ENCODE measurements at places on chromosomes 1 and 21.

DNA sequence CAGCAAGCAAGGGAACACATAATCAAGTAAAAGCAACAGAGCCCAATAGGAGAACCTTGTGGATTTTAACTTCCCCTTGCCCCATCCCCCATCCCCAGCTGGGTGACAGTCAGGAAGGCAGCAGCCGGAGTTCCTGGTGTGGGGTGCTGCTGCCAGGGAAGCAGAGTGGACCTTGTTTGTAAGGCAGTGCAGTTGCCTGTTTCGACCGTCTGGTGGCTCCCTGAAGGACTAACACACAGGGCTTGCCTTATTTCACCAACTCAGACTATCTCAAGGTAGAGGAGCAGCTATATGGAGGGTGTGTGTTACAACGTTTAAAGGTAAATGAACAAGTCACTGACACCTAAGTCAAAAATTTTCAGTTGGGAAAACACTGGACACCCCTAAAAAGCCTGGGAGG, 6.6 kb downstream of the KRTAP10-8 start:
- DNase-seq: peak; percentile 56

DNA sequence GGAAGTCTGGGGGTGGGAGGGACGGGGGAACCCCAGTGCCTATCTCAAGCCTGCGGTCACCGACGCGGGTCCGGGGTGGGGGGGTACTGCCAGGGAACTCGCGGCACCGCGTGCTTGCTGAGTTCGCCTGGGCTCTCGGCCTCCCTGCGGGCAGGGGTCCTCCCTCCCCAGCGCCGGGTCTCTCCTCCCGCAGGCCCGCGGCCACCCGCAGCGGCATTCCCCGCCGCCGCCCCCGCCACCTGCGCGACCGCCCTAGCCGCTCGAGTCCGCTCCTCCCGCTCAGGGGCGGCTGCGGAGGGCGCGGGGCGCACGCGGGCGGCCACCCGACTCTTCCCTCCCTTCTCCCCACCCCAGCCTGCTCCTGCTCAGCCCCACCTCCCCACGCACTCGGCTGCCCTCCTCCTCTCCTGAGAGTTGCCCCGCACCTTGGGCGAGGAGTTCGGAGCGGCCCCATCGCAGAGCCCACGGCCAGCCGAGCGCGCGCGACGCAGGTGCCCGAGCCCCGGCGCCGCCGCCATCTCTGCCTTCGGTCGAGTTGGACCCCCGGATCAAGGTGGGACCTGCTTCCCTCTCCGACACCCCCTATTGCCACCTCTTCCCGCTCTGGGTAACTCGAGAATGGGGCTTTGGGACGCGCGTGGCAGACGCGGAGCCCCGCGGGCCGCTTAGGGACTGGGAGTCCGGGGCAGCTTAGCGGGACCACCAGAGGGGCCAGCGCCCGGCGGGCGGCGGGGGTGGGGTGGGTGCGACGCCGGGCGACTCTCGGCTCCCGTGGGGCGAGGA, 105.0 kb downstream of the LEPR start:
- DNase-seq: no peak

GRCh38 chr1:112093372-112093694, 103.9 kb upstream of the KCND3 start:
- no peak for DNase-seq

GRCh38 chr1:59828160-59828559, 13.4 kb downstream of the HOOK1 start:
- DNase-seq: no peak

DNA sequence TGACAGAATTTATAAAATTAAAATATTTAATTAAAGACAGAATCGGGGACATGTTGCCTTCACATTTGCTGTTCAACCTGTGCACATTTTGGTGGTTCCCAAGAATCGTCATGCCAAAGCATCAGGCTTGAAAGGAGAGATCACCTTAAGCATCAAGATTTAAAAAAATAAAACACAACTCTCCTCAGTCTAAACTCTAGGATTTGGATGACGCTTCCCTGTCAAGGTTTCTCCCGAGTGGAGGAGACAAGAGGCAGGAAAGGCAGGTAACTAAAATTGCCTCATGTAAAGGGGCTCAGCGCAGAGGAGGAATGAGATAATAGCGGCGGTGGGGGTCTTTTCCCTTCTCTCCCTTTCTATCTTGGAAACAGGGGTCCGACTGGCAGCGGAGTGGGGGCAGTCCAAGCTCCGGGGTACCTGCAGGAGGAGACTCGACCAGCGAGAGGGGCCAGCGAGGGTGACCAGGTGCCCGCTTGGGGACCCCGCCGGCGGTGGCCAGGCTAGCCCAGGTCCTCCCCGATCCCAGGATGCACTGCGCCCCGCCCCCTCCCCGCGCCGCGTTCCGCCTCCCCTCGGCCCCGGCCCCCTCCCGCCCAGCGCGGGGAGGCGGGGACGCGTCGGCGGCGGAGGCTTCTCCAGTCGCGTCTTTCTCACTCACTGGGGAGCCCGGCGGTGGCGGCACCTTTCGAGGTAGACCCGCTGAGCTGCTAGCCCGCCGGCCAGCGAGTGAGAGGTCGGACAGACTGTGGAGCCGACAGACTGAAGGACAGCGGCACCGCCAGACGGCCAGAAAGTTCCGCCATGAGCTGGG, at the start of gene FNBP1L:
TSS of gene FNBP1L (plus strand) at position 638 of the 811 bp plus-strand sequence. CDS start at position 802, 164 bp downstream.
- no peak for DNase-seq

GRCh38 chr1:199422206-199422605, 605.3 kb upstream of the NR5A2 start:
- no peak for DNase-seq

DNA sequence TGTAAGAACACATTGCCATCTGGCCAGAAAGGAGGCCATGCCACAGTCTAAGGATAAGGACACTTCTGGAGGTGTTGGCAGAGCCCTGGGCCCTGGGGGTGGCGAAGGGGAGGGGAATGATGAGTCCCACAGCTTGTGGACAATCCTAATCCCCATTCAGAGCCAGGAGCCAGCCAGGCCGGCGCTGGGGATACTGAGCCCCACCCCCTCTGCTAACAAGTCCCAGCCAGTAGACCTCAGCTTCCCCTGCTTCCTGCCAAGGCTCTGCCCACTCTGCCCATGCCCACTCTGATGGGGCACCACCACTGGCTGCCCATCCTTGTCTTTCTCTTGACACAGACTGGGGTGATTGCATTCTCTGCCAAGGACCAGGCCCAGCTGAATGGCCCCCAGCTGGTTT, 71.9 kb downstream of the NAV1 start:
- no peak for DNase-seq

GRCh38 chr1:212482637-212483441, 50.1 kb downstream of the NENF start:
- peak; percentile 70 for DNase-seq

- peak; percentile 31 for DNase-seq
Observed at GRCh38 chr1:86913399-86913895, 479 bp downstream of the SELENOF start.

DNA sequence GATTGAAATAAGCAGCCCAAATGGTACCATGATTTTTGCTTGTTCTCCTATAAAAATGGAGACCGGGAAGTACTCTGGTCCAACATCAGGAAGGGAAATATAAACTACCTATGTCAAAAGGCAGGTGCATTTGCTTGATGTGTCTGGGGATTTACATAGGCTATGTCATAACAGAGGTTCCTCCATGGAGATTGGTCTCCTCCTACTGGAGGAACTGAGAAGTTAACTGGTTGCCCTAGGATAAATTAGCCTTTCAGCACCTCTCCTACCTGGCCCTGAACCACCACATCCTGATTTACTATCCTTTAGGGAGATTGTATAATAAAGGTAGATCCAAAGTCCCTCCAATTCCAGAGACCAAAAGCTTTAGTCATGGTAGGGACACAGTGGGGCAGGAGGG, 1109.3 kb upstream of the B3GALT2 start:
- peak; percentile 7 for DNase-seq

- no peak for DNase-seq
Observed at GRCh38 chr1:13730291-13730690, 30.3 kb downstream of the PRDM2 start.

- DNase-seq: no peak
Observed at GRCh38 chr1:227227761-227228160, 90.5 kb downstream of the CDC42BPA start.

DNA sequence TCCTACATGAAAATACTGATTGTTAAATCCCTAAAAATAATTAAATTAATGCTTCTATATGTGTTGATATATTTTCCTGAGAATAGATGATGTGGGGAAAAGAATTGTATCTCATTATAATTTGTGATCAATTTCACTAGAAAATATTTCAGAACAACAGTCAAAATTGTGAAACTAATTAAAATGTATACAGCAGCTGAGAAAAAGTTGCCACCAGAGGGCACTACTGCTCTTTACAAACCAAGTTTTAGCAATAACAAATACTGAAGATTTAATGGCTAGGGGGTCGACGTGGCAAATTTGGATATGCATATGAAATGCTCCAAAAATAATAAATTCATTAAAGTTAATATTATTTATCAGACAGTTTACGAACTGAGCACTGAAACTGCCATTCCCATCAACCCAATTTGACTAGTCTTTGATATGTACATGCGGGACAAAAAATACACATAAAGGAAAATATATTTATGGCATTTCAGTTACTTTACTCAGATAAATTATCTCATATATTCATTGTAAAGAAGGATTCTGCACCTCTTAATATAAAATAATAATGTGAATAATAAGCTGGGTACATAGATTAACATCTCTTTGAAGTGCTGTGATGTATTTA, 96.3 kb upstream of the TMPRSS15 start:
- DNase-seq: peak; percentile 49

GRCh38 chr1:176745945-176746344, 283.0 kb downstream of the PAPPA2 start:
- DNase-seq: peak; percentile 20

DNA sequence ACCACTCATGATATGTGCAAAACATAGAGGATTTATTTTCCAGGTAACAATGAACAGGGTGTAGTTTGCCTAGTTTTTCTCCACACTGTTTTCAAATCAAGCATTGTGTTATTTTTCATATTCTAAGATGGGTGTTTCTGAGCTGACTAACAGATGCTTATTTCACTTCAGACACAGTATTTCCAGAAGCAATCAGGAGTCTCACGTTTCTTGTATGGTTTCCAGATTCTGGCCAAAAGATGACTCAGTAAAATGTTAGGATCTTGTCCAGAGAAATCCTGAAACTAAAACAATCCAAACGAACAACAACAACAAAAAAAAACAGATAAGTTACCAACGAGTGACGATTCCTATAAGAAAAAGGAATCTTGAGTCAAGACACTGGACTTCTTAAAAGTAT, 5.3 kb downstream of the UTS2 start:
- DNase-seq: no peak

DNA sequence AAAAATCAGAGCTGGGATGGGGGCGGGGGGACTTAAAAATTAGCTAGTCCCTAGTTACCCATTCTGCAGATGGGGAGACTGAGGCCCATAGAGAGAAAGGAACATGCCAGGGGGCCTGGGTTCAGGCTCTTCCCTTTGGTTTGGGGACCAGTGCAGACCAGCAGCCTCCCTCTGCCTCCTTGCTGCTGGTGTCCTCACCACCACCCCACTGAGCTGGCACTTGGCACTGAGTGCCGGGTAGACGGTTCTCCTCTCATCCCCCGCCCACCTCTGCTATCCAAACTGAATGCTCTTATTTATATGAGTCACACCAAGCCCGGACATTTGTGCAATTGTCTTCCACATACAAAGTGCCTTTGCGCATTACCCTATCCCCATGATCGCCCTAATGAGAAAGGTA, 39.2 kb downstream of the CAMK2N1 start:
- DNase-seq: no peak

DNA sequence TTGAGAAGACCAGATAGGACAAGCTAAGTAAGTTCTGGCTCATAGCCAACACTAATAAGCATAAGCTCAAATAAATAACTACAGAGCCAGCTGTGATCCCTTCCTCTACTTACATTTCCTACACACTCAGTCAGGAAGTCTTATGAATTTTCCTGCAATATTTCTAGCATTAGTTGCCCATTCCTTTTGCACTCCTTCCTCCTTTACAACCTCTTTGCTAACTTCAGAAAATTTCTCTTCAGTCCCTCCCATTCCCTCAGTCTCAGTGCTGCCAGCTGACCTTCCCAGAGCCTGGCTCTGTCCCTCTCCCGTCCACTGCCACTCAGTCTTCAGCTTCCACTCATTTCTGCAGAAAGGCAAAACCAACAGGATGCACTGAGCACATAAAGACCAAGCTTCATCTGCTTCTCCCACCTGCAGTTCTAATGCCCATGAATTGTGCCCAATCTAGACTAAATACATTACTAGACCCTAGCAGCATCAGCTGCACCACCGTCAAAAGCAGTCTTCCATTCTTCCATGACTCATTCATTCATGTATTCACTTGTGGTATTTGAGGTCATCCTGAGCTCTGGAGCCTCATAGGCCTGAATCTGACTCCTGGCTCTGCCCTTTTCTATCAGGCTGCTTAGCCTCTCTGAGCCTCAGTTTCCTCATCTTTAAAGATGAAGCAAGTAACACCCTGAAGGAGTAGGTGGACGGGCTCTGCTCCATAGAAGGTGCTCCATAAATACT, 54.6 kb upstream of the SIPA1L2 start:
- DNase-seq: peak; percentile 43

DNA sequence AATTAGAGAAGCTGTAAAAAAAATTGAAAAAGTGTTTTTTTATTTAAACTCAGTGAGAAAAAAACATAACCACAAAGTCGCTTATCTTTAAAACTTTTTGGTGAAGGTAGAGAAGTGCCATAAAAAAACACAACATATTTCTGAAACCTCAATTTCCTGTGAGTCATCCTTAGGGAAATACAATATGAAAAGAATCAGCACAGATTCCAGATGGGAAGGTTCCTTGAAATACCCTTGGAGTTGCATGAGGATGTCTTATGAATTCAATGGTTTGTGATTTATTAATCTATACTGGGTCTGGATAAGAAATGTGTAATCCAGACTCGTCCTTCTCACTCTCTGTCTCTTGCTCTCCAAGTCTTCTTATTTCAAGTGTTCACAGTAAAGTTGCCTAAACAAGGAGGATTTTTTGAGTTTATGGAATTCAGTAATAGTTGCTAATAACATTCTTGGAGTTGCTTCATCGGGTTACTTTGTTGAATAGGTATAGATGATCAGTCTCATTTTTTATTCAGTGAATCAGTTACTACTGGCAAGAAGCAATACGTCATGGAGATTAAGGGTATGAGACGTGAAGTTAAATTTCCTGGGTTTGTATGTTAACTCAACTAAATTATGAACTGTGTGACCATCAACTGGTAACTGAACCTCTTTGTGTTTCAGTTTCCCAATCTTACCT, 191.4 kb downstream of the KCNK2 start:
- no peak for DNase-seq

- DNase-seq: no peak
Observed at GRCh38 chr1:117511273-117511672, 94.6 kb upstream of the TENT5C start.

- peak; percentile 65 for DNase-seq
Observed at GRCh38 chr1:160085686-160086455, 4.5 kb downstream of the KCNJ9 start.
